ENCODE measurements at places on chromosomes 2 and 18.

- no peak for DNase-seq
These were observed 112.2 kb downstream of the SOS1 start for GRCh38 chr2:39008665-39009064.

- no peak for DNase-seq
These were observed 14.5 kb downstream of the ARHGAP28 start for GRCh38 chr18:6743999-6744398.

GRCh38 chr2:135663148-135663700 lies 78.4 kb upstream of the UBXN4 start:
- no peak for DNase-seq

- no peak for DNase-seq
These were observed 69.8 kb downstream of the NDUFA10 start for GRCh38 chr2:239955087-239955988.

DNA sequence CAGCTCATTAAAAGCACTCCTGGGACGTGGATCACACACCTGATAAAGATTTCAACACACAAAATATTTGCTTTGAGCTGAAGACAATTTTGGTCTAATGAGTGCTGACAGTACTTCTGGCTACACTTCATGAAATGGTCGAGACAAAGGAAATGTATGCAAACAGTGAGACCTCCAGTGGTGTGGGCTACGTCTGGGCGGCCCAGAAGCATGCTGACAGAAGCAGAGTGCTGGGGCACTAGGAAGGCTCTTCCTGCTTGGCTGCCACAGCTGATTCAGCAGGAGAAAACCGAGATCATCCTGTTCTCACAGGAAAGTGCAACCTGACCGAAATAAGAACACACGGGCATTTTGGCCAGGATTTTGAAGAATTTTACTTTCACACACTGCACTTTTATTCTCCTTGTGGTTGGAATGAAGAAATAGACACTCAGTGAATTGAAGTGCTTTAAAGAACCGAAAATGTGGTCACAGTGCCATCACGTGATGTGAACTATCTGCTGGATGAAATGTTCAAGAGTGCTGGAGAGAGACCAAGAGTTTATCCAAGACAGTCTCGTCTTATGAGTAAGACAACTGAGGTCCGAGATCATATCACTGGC lies 149.5 kb downstream of the CCBE1 start:
- no peak for DNase-seq

- DNase-seq = peak; percentile 35
These were observed 173.1 kb downstream of the ICOS start for GRCh38 chr2:204109681-204110080.

DNA sequence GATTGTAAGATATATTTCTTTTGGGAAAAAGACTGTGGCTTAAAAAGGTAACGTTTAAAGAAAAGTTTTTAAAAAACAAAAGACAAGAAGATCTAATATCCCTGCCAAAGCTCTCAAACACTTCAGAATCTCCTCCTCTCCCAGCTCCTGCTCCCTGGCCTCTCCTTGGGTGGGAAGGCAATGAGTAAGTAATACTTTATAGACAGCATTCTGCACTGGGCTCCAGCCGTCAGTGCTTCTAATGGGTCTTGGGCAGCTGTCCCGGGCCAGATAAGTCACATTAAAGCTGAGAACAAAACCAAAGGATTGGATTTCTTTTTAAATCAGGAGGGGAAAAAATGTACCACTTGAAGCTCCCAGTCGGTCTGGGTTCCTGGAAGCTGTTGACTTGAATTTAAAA lies 133.7 kb downstream of the ALPK2 start:
- no peak for DNase-seq

GRCh38 chr18:27711382-27711781 lies 465.5 kb downstream of the CDH2 start:
- no peak for DNase-seq

- DNase-seq = no peak
These were observed 438.1 kb upstream of the FAM98A start for GRCh38 chr2:34037157-34037556.

GRCh38 chr18:42936289-42936688 lies 179.2 kb downstream of the RIT2 start:
- DNase-seq = no peak

DNA sequence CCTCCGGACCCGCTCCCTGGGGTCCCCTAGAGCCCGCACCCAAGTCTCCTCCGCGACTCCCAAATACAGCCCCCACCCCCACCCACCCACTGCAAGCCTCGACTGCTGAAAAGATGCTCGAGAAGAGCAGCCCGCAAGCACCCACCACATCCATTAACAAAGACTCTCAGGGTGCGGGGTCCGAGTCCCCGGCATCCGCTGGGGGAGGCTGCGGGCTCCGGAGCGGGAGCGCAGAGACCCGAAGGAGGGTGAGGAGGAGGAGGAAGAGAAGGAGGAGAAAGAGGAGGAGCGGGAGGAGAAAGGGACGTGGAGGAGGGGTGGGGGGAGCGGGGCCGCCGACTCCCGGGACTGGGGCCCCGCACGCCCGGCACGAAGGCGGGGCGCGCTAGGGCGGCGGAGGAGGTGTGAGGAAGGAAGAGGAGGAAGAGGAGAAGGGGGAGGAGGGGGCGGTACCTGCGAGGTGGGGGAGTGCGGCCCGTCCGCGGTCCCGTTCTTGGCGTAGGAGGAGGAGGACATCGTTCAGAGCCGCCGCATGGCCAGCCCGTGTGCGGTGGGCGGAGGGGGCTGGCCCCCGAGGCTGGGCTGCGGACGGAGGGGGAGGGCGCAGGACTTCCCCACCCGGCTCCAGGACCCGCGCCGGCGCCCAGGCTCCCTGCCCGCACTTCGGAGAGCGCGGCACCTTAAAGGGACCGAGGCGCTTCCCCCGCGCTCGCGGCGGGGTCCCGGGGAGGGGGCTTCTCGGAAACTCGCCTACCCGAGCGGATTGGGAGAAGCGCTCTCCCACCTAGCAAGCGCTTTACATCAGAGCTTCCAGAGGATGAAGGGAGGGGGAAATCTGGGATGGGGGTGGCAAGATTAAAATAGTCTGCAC lies at the start of gene CACNB4:
CACNB4 (minus strand) TSS at position 549 of the 871 bp plus-strand sequence.
- peak; percentile 25 for DNase-seq

GRCh38 chr2:27860111-27860510 lies 30.1 kb downstream of the RBKS start:
- no peak for DNase-seq

GRCh38 chr18:23645568-23646175 lies 17.0 kb downstream of the ANKRD29 start:
- DNase-seq = no peak
